ENCODE measurements at places on chromosomes 5 and 9. TPM values are rescaled to one million over a fixed set of nuclear protein-coding genes. Genes with fewer than 3 reads are reported as not detected.

- no peak for DNase-seq
Observed at GRCh38 chr5:36600917-36601527, 5.4 kb upstream of the SLC1A3 start.

SLCO6A1 gene
- polyA plus RNA-seq, result not detected

NUTM2G gene
- polyA plus RNA-seq, result 0.06 TPM

DNA sequence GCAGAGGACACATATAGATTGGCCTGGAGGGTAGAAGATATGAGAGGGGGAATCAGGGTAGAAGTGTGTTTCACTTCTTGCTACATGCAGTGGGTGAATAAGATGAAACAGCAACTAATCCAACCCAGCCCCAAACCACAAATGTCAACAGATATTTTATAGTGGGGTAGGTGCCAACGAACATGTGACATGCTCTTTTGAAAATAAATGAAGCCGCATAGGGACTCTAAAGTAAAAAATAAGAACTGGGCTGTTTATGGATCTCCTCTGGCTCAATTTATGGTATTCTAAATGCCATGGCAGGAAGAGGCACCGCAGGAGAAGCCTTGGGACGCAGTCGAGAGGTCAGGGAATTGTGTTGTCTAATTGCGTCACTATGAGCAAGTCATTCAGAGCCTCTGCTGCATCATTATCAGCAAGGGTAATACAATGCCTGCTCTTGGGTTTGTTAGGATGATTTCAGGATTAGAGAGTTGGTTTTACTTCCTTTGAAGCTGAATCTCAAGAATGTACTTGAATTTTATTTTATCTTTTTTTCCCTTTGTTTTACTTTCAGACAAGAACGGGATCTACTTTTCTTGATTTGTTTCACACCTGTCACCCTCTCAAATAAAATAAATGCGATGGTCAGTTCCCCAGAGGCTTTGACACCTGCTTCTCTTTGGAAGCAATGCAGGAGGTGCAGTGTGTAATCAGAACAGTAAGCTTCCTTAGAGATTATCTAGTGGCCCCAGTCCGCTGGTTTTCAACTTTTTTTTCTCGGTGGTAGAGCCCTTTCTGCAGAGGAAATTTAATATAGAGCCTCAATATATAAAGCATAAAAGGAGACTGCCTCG, 375.6 kb upstream of the CLINT1 start:
- DNase-seq, result peak; percentile 63

CCNO gene
- 1.9 TPM for polyA plus RNA-seq

OR13C4 gene
- polyA plus RNA-seq, result not detected

OR1Q1 gene
- polyA plus RNA-seq, result not detected

DNA sequence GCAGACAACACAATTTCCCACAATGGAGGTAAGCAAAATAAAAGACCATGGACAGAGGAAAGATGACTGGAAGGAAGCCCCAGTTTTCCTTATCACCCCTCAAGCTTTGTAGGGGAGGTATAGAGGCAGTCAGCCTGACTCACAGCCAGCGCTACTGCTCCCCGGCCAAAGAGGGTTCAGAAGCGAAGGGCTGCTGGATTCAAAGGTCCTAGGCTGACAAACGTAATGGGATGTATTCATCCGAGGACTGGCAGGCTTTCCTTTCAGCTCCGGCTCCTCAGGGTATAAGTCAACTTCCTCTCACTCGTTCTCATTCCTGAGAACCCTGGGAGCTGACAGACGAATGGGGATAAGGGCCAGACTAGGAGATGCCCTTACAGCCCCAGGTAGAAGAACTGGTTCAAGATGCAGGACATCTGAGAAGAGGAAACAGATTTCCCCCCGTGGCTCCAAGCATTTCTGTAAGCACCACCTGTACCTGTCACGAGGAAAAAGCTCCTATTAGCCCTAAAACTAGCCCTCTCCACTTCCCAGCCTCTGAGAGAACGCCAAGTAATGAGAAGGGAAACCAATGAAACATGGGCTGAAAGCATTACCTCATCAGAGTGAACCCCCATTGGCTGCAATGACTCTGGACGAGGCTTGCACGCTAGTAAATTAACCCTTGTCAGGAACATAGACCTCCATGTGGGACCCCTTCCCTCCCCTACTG, 22.1 kb upstream of the FAM13B start:
- DNase-seq, result no peak
